Right lobe of liver (tissue), 6 donors: ENCODE measurements at places on chromosomes 12 and 14. TPM values are rescaled to one million over a fixed set of nuclear protein-coding genes. Genes with fewer than 3 reads are reported as not detected.
A peak's percentile ranks its signal among the peaks of the same experiment; 100 is the strongest.

Gene SPRYD3
- 12.3 TPM for total RNA-seq

Gene SP7
- not detected for total RNA-seq

Gene VRK1
- 4.0 TPM for total RNA-seq

Gene PRDM4
- 7.9 TPM for total RNA-seq

Gene C12orf54
- total RNA-seq, result not detected

Gene OVCH1
- not detected for total RNA-seq

- DNase-seq, result no peak
Measured at GRCh38 chr12:68163560-68164081, 4.1 kb upstream of the IFNG start.

- no peak for DNase-seq
Measured at GRCh38 chr12:25764409-25764808, 194.1 kb upstream of the RASSF8 start.

DNA sequence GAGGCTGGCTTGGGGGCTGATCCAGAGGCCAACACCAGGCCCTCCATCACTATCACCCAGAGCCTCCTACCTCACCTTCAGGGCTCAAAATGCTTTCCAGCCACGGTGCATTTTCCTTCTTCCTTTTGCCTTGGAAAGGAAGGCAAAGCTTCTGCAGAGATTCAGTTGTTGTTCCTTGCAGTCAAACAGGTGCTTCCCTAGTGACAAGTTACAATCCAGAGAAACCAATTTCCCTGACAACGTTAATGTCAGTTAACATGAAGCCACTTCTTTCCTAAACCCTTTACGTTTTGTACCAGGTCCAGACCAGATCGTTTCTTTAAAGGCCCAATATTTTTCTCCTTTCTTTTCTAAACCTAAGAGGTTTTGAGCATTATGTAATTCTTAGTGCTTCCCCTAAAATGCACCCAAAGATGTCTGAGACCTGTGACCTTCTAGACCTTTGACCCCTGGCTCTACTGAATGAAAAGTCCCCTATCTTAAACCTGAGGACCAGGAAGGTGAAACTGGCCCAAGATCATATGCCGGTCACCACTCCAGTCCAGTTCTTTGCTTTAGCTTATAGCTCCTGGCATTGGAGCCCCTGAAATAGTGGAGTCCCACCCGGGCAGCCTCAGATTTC lies 211.5 kb downstream of the SLC41A2 start:
- DNase-seq, result no peak

DNA sequence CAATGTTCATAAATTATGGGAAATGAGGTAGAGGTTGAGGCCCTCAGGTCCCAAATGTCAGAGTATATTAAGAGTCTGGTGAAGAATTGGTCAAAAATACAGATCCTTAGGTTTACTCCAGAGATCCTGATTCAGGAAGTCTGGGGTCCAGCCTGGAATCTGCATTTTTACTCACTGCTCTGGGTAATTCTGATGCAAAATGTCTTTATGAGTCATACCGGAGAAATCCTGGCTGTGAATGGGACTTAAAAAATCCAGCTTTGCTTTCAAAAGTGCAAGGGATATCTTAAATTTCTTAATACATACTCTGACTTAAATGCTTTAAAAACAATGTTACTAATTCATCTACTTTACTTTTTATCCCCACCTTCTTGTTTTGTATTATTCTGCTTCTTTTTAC lies 74.5 kb downstream of the FERMT2 start:
- no peak for DNase-seq

DNA sequence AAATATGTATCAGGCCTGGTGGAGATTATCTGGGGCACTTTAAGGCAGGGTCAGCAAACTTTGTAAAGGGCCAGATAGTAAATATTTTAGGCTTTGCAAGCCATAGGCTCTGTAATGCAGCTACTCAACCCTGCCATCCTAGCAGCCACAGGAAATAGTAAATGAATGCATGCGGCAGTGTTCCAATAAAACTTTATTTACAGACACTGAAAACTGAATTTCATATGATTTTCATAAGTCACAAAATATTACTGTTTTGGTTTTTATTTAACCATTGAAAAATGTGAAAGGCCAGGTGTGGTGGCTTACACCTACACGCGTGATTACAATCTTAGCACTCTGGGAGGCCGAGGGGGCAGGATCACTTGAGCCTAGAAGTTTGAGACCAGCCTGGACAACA lies 3.2 kb upstream of the CAMKK2 start:
- peak; percentile 14 for DNase-seq

GRCh38 chr14:70942342-70942706 lies 35.1 kb downstream of the PCNX1 start:
- no peak for DNase-seq

DNA sequence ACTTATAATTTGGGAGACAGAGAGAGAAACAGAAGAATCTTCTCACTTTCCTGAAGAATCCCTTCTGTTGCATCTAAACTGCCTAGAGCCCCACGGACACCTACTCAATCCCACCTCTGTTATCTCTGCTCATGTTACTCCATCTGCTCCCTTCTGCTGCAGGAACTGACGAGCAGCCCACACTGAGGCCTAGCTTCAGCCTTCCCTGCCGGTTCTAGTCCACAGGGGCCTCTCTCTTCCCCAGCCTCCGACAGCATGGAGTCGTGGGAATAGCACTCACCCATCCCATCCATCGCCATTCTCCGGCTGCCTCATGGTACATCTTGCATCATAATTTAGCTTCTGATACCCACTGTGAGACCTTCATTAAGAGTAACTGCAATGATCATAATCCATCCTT lies 4.0 kb downstream of the RAB15 start:
- DNase-seq, result no peak

DNA sequence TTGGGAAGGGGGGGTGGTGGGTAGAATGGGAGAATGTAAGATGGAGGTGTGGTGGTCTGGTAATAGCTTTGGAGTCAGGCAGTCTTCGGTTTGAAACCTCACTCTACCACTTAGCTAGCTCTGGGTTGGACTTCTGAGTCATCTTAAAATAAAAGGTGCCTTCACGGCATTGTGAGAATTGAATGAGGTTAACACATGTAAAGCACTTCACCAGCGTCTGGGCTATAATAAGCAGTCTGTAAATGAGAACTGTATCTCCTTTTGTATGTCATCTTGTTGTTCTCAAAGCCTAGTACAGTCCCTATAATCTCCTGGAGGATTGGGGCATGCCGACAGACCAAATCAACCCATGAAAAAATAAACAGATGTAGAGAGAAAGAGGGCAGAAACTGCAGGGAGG lies 11.2 kb downstream of the C2CD5 start:
- no peak for DNase-seq

DNA sequence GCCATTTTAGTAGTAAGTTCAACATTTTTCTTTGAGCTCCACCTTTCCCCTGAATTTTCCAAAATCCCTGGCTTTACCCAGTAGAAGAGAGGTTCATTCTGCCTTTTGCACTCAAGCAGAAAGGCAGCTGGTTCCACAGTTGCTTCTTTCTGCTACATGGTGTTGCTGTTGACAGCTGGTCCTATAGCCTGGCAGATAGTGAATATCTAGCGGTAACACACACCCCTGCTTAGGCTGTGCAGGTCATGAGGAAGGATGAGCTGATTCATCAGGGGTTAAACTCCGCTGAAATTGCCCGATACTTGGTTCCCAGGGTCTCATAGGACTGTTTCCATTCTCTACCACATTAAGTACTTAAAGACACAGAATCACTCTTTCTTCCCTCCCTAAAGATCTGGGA lies 62.4 kb downstream of the PUS7L start:
- DNase-seq, result no peak
